ENCODE measurements at places on chromosomes 12 and 14. TPM values are rescaled to one million over a fixed set of nuclear protein-coding genes. Genes with fewer than 3 reads are reported as not detected.

The CEBPE gene
- not detected for total RNA-seq

The PTGDR gene
- total RNA-seq, result 0.66 TPM

The GALNT9 gene
- total RNA-seq, result 0.50 TPM

The ISCA2 gene
- total RNA-seq, result 5.8 TPM

The BMP4 gene
- total RNA-seq, result 16.2 TPM

The PTGES3 gene
- 86.8 TPM for total RNA-seq

The GPHN gene
- total RNA-seq, result 19.9 TPM

The INHBE gene
- not detected for total RNA-seq

The RND1 gene
- 0.32 TPM for total RNA-seq

The PLEK2 gene
- not detected for total RNA-seq
